ENCODE measurements at places on chromosomes 12 and 14.
A peak's percentile ranks its signal among the peaks of the same experiment; 100 is the strongest.

DNA sequence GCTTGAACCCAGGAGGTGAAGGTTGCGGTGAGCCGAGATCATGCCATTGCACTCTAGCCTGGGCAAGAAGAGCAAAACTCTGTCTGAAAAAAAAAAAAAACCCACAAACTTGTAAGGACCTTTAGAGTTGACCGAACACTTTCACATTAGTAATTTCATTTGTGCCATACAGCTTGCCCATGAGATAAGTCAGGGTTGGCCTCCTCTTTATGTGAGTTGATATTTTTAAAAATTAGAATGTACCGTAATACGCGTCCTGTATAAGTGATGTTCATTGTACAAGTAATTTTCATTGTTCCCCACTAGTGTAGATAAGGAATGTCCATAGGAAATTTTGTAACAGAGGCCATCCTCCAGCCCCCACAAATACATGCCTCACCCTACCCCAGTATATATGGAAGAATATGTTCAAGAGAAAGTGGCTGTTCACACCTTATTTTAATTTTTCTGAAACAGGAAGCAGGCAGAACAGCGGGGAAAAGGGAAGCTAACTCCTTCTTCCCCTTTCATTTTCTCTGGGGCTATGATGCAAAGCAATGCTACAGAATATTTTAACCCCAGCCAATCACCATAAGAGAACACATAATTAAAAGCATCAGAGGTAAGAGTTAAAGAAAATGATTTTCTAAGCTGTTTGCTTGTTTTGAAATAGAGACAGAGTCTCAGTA lies 31.9 kb upstream of the HIF1A start:
- DNase-seq = no peak

GRCh38 chr12:124509676-124510300 lies 57.6 kb downstream of the NCOR2 start:
- peak; percentile 66 for DNase-seq

GRCh38 chr12:120981407-120981941 lies 3.1 kb downstream of the HNF1A start:
- DNase-seq = no peak

DNA sequence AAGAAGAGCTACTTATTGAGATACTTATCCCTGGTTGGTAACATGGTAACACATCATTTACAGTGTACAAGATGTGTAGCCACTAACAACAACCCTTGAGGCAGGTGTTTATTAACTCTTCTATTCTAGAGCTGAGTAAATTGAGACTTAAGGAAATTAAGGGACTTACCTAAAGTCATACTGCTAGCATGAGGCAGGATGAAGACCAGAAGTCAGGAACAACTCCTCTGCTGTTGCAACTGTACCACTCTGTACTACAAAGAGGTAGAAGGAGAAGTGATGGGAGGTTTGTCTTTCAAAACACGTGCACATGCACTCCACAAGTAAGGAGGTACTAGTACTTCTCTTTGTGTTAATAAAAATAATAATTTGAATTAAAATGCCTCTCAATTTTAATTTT lies 79.9 kb downstream of the LLPH start:
- DNase-seq = no peak

DNA sequence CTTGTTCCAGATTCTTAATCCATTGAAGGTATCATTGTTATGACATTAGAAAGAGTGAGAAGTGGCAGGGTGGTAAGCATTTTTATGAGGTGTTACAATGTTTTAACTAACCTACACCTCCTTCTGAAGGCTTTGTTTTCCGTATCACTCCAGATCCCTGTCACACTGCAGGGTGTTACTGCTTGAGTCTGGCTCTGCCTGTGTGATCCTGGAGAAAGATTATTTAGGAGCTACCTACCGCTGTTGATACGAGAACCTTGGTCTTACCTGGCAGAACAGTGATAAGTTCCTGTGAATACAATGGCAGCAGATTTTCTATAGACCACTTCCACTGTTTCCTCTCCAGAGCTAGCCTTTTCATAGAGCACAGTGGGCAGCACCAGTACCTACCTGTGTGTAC lies 36.2 kb downstream of the GRIN2B start:
- no peak for DNase-seq

DNA sequence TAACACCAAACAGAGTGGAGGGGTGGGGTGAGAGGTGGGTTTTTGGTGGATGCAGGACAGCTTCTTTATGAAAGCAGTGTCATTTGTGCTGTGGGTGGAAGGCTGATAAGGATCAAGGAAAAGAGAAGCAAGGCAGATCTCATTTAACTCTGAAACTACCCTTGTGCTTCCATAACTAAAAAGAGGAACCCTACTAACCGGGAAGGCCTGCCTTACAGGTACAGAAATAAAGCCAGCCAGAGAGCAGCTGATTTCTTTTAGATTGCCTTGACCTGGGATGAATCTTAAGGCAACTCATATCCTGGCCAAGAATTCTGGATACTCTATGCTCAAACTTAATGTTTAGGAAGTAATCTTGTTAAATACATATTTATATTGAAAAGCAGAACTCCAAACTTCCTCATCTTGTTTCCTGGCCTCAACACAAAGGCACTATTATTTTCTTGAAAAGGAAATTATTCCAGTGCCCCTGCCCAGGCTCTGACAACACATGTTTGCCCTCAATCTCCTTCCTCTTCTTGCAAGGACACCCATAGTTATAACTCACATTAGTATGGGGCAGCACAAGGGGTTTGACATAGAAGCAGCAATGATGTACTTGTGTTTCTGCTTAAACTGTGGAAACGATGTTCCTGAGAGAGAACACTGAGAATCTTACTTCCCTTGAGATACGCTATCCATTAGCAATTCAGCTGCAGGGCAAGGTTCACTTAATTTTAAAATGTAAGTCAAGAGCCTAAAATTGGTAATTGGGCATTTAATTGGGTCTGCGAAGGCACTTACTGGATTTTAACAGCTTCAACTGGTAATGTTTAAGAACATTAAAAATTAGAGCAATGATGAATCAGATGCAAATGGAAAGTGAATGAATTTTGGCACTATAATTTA lies 173.7 kb downstream of the STXBP6 start:
- DNase-seq = no peak

DNA sequence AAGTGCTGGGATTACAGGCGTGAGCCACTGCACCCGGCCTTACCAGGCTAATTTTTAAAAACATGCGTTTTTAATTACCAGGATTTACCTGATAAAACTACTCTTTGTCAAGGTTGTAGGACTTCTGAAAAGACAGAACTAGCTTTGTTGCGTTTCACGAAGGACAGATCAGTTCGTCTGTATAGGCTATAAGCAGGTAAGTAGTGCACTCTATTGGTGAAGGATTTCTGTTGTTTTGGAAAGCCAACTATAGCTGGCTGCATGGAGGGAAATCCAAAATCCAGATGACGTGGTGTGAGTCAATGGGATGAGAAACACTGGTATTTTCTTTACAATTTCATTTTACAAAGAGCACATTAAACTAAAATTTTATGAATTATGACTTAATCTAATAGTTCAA lies 14.6 kb downstream of the GNPNAT1 start:
- DNase-seq = no peak

DNA sequence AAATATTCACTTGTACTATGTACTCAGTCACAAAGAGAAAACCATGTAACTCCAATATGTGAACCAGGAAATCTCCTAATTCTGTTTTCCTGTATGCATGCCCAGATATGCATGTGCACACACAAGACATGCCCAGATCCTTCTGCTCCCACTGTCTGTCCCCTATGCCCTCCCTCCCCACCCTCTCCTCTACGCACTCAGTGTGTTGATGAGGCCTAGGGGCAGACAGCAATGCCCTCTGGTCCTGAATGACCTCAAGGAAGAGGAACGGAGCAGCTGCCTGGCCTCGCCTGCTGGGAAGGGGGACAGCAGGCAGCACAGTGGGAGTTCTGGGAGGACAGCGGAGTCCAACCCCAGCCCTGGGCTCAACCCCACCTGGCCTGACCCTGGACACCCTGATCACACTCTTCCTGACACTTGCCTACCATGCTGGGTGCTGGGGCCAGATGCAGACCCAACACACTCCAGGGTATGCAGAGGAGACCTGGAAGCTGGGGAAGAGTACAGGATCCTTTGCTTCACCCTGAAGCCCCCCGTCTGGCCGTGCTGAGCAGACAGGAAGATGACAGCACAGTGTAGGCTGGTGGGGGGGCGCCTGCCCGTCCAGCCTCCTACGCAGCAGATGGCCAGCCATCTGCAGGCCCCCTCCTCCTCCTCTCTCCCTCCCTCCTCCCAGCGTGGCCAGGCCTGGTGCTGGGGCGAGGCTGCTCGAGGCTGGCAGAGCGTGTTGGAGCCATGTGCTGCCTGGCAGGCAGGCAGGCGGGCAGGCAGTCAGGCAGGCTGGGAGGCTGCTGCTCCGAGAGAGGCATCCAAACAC lies 106.6 kb upstream of the NCOR2 start:
- DNase-seq = peak; percentile 90

GRCh38 chr12:94643606-94644005 lies 6.8 kb downstream of the TMCC3 start:
- DNase-seq = no peak

DNA sequence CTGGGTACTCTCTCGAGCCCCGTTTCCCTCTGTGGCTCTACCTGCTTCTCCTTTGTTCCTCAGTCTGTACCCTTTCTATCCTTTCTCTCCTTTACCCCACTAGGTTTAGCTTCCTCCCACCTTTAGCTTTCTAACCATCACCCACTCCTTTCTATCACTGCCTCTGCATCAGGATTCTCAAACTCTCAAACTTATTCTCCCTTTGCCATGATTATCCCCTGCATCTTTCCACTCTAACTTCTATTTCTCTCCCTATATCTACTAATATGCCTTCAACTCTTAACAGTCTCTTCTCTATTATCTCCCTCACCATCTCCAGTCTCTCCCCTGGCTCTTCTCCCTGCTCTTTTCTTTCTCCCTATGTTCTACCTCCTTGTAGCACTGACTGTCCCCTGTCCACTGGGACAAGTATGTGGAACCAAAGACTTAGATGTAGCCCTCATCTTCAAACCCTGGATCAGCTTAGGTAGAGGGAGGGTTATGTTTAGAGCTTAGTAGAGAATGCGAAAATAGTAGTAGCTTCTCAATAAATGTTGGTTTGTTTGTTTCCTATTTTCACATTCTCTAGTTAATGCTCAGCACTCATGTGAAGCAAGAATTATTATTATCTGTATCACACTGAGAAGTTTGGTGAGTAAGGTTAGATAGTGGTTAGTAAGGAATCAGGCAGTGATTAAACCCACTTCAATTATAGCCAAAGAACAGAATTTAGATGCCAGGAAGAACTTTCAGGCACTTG lies 3.4 kb downstream of the GDF11 start:
- DNase-seq = no peak

DNA sequence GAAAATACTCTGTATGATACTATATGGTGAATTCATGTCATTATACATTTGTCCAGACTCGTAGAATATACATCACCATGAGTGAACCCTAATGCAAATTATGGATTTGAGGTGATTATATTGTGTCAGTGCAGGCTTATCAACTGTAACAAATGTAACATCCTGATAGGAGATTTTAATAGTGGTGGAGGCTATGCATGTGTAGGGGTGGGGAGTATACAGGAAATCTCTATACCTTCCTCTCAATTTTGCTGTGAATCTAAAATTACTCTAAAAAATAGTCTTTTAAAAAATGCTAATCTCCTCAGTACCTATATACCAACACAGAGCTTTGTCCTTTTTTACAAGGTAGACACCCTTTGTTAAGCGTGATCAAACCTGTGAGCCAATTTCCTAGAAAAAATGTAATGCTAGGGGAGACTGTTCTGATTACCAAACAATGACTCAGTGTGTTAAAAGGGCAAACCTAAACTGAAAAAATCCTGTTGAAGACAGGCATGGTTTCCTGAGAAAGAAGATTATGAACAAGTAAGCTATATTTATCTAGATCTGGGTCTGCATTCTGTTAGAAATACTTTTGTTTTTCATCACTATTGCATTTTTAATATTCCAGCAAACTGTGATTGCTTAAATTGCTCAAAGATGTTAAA lies 170.9 kb downstream of the DUSP6 start:
- no peak for DNase-seq

DNA sequence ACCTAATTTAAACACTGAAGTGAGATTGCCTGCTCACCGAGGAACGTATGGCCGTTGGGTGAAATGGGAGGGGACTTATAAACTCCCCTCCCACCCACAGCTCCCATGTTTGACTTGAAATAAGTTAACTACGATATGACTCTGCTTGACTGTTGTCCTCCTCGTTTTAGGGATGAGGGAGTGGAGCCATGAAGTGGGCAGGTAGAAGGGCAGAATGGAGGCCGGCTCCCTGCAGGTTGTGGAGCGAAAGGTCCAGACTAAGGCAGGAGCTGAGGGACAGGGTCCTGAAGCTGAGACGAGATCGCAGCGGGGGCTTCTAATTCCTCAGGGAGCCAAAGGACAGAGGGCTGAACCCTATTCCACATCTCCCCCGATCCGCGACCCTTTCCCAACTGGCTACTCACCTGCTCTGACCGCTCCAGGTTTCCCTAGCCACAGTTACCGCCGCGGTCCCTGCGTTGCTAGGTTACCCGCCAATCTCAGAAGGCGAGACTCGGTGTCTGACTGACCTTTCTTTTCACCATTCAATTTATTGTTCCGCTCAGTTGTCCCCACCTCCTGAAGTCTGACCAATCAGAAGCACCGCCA lies 577 bp upstream of the TPCN1 start:
- DNase-seq = no peak

- DNase-seq = no peak
These were observed 185.6 kb downstream of the ZFP36L1 start for GRCh38 chr14:68607081-68607866.

- no peak for DNase-seq
These were observed 21.0 kb upstream of the MAGOHB start for GRCh38 chr12:10634427-10634826.

DNA sequence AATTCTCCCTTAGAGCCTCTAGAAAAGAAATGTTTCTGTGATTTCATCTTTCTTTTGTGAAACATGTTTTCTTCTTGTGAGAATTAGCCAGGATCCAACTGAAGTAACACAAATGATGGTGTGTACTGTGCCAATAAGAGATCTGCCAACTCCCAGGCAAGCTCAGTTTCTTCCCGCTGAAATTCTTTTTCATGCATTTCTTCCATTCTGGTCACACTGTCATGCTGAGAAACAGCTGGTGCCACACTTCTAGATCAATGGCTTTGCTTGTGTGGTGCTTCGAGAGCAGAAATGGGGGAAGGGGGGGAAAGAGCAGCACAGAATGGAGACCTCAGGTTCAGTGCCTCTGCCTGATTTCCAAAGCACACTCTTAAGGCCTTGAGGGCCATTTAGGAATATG lies 41.4 kb upstream of the FGF6 start:
- no peak for DNase-seq

- no peak for DNase-seq
These were observed 8.5 kb downstream of the AMN start for GRCh38 chr14:102930753-102931579.

Data from head of caudate nucleus (tissue), 42 donors.